GM23338 (cell line): ENCODE measurements at places on chromosomes 2 and 18. TPM values are rescaled to one million over a fixed set of nuclear protein-coding genes. Genes with fewer than 3 reads are reported as not detected.

GRCh38 chr18:60322591-60322990 is 50.0 kb downstream of the MC4R start:
- DNase-seq: no peak

The ASB18 gene
- total RNA-seq: not detected in 2 replicates

DNA sequence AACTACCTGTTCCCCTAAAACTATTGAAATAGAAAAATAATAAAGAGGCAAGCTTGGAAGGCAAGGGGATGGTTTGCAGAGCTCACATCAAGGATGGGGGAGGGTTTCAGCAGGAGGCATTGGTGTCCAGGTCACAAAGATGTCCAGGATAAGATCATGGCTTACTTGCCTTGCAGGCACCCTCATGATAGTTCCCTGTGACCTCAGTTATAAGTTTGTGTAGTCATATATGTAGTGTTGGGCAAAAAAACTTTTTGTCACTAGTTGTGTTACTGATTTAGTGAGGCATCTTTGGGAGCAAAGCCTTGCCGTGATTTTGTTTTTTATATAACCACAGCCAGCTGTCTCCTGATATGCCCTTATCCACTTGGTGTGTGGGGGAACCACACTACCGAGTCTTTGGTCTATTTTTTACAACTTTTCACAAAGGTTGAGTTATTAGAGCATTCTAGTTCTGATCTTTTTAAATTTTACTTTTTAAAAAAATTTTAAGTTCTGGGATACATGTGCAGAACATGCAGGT is 53.3 kb downstream of the IL1R2 start:
- no peak for DNase-seq

- no peak for DNase-seq
These were observed 19.0 kb downstream of the DNPEP start for GRCh38 chr2:219368690-219369191.

- DNase-seq: no peak
These were observed 37.3 kb downstream of the PTCD3 start for GRCh38 chr2:86143307-86143706.

- DNase-seq: no peak
These were observed 6.6 kb upstream of the DNAH7 start for GRCh38 chr2:196075196-196075595.

- peak; percentile 54 for DNase-seq
These were observed 108.5 kb upstream of the ID2 start for GRCh38 chr2:8573234-8573941.

The SPAST gene
- total RNA-seq: 33.9 and 37.6 TPM in 2 replicates

The NMS gene
- total RNA-seq: not detected in 2 replicates

The CD8A gene
- 0.24 and 0.54 TPM in 2 replicates for total RNA-seq

- DNase-seq: peak; percentile 61
These were observed 22.1 kb upstream of the PXDN start for GRCh38 chr2:1766425-1766824.

GRCh38 chr18:48493434-48494230 is 45.2 kb upstream of the CTIF start:
- no peak for DNase-seq

The PCARE gene
- total RNA-seq: not detected in 2 replicates

DNA sequence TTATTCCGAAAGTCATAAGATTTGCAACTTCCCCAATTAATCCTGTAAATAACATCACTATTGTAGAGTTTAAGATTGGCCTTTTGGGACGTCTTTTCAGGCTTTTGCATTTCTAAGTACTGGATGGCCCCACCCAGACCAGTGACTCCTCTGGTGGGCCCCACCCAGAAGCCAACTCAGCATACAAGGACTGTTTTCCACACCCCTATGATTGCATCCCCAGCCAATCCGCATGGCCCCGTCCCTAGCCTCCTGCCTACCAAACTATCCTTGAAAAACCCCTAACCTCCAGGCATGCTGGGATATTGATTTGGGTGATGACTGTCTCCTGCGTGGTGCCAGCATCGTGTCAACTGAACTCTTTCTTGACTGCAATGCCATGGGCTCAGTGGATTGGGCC is 24.5 kb upstream of the TGIF1 start:
- DNase-seq: no peak

GRCh38 chr2:238570926-238571325 is 144.2 kb downstream of the ASB1 start:
- no peak for DNase-seq

DNA sequence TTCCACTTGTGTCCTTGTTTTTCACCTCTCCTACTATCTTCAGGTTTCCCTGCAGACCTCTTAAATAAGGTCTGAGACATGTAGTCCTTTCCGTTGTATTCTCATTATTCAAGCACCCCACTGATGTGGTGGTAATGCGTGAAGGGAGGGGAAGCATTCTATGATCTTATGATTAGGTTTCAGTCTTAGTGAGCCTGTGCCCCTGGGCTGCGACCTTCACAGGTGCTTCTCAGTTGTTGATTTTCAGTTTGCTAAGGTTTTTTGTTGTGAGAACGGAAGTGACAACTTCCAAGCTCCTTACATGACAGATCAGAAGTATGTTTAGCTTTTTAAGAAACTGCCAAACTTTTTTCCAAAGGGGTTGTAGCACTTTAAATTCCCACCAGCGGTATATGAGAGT is 41.3 kb downstream of the VPS54 start:
- no peak for DNase-seq

DNA sequence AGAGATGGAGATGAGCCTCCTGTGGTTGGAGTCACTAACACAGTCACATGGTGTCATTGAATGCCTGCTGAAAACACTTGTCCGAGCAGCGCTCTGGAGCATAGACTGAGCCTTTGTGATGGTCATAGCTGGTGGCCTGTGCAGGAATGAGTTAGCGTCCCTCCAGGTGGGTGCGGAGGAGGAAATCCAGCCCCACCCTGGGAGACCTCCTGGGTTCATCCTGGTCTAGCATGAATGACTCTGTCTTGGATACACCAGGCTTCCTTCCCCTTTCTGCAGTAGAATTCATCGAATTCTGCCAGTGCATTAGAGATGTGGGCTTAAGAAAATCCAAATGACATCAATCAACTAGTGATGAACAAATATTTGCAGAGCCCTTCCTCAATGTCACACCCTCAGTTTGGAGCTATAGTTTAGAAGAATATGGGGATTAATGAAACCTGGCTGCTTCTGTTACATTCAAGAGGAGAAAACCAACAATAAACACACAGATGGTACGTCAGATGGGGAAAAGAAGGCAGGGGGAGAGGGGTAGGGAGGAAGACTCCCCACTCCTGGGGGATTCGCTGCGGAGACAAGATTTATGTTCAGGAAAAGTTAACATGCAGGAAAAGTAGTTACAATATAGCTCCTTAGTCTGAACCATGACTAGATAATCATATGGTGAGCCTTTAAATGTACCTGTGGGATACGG is 136.7 kb downstream of the DDX1 start:
- no peak for DNase-seq

DNA sequence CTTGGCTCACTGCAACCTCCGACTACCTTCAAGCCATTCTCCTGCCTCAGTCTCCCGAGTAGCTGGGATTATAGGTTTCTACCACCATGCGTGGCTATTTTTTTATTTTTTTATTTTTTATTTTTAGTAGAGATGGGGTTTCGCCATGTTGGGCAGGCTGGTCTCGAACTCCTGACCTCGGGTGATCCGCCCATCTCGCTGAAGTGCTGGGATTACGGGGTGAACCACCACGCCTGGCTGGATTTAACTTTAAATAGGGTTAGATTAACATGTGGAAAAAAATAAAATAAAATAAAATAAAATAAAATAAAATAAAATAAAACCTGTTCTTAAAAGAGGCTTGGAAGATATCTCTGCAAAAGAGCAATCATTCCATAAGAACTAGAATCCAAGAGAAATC is 170.9 kb downstream of the XIRP2 start:
- no peak for DNase-seq

GRCh38 chr2:224325941-224326340 is 76.0 kb downstream of the FAM124B start:
- no peak for DNase-seq

The SULT6B1 gene
- total RNA-seq: not detected in 2 replicates

DNA sequence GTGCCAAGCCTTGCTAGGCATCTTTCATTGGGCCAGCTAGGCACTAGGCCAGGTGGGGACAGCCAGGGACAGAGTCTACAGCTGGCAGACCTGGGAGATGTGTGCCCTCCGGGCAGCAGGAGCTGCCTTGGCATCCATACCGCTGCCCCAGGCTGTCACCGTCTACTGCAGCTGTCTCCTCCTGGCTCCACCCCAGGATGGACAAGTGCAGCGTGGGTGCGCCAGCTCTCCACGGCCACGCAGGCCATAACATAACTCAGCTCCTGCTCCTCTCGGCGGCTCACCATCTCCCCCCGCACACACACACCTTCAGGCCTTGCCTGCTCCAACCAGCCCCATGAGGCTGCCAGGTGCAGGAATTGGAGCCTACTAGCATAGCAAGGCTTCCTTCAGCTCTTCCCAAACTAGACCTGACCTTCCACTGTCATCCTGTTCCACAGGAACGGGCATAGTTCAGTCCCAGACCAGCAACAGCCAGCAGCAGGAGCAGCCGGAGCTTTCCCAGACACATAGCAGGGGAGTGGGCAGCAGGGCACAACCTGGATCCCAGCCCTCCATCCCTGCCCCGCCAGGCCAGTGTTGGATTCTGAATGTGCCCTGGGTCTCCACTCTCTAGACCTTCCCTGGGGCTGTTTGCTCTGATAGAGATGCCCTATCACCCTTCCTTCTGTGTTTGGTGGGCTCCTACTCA is 2.5 kb upstream of the ADRA2B start:
- DNase-seq: no peak

The MEP1B gene
- not detected in 2 replicates for total RNA-seq

The MDH1B gene
- total RNA-seq: 0.89 and 1.7 TPM in 2 replicates

The MC2R gene
- not detected in 2 replicates for total RNA-seq

DNA sequence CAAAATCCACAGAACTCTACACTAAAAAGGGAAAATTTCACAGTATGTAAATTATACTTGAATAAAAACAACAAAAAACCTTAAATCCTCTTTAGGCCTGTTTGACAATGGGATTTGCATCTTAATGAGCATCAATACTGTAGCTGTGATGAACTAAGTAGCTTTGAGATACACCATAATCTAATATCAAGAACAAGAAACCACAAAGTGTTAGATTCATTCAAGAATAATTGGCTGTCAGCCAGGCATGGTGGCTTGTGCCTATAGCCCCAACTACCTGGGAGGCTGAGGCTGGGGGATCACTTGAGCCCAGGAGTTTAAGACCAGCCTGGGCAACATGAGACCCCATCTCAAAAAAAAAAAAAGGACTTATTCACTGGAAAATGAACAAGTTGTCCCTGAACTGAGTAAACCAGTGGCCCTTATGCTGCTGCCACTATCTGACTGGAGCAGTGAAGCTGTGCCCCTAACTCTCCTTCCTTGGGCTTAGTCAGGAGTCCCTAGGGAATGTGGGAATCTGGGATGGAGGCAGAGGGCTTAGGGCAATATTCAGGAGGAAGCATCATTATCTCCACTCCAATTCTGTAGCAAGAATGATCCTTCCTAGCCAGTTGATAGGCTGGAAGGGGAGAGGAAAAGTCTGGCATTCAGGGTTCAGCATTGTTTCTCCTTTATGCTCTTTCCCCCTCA is 88.5 kb downstream of the PRKCE start:
- no peak for DNase-seq

GRCh38 chr2:42787788-42788477 is 4.5 kb downstream of the HAAO start:
- DNase-seq: no peak

The LAMA3 gene
- total RNA-seq: 2.6 and 4.9 TPM in 2 replicates

DNA sequence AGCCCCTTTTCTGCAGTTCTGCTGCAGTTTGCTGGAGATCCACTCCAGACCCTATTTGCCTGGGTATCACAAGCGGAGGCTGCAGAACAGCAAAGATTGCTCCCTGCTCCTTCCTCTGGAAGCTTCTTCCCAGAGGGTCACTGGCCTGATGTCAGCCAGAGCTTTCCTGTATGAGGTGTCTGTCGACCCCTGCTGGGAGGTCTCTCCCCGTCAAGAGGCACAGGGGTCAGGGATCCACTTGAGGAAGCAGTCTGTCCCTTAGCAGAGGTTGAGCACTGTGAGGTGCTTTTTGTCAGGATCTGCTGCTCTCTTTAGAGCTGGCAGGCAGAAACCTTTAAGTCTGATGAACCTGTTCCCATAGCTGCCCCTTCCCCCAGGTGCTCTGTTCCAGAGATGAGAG is 42.0 kb upstream of the MYL1 start:
- DNase-seq: peak; percentile 8

The KCNG2 gene
- 0.52 TPM in 1 of 2 replicates, not detected in the other for total RNA-seq

The SIGLEC15 gene
- 0.31 TPM in 1 of 2 replicates, not detected in the other for total RNA-seq

DNA sequence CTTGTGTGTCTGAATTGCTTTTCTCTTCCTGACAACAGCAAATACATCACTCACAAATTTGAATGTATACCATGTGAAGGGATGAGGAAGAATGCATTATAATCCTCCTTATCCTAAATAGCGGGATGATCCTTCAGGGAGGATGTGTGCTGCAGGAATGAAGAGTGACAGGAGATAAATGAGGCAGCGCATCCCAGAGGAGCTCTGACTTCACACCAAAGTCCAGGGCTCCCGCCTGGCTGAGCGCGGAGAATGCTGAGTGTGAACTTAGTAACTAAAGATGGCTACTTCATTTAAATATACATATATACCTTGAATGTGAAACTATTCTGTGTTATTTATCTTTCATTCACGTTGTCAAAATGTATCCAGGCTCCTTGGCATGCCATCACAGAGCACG is 145.2 kb upstream of the TPO start:
- DNase-seq: no peak

- DNase-seq: no peak
These were observed 82.0 kb upstream of the PPM1B start for GRCh38 chr2:44086629-44087028.

The RTKN gene
- total RNA-seq: 42.8 and 50.0 TPM in 2 replicates

DNA sequence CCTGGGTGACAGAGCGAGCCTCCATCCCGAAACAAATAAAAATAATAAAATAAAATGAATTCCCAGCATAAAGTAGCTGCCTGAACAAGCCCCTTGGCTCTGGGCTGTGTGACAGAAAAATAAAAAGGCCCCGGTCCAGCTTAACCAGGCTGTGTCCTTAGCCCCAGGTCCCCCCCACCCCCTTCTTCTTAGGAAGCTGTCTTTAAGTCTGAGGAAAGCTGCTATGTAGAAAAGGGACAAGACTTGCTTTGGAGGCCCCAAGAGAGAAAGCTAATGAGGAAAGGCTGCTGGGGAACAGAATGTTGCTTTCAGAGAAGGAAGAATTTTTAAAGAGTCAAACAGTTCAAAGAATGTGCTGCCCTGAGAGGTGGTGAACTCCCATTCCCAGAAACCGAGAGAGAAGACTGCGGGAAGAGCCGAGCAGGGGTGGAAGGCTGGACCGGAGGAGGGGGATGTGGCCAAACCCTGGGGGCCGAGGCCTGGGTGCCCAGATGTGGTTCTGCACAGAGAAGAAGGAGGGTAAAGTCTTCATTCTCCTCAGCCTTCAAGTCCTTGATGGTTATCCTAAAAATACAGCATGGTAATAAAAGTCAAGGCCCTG is 61.9 kb downstream of the CENPO start:
- no peak for DNase-seq

The TXNDC9 gene
- total RNA-seq: 48.1 and 54.4 TPM in 2 replicates

GRCh38 chr2:111617299-111618225 is 266.4 kb downstream of the ANAPC1 start:
- no peak for DNase-seq

The ONECUT2 gene
- 1.7 and 2.2 TPM in 2 replicates for total RNA-seq

- peak; percentile 41 for DNase-seq
These were observed 902 bp downstream of the SS18 start for GRCh38 chr18:26089293-26090129.

The RAB17 gene
- 21.4 and 26.9 TPM in 2 replicates for total RNA-seq

GRCh38 chr2:196328088-196328680 is 156.8 kb upstream of the STK17B start:
- no peak for DNase-seq

The OXER1 gene
- 0.31 and 0.69 TPM in 2 replicates for total RNA-seq

The SLC19A3 gene
- 9.1 and 12.0 TPM in 2 replicates for total RNA-seq

The WDR35 gene
- total RNA-seq: 20.0 and 24.2 TPM in 2 replicates
